ENCODE measurements at places on chromosomes 1 and 21. TPM values are rescaled to one million over a fixed set of nuclear protein-coding genes. Genes with fewer than 3 reads are reported as not detected.

Gene BOLA1
- 23.8 TPM for total RNA-seq

Gene PRKCZ
- total RNA-seq = 9.7 TPM

Gene LCA5L
- 1.8 TPM for total RNA-seq

Gene UMODL1
- total RNA-seq = not detected

Gene GIPC2
- 0.07 TPM for total RNA-seq

All from A549 treated with Hydrocortisone at 1 μM for 4 hours (cell line).